ENCODE measurements at places on chromosomes 13 and 19.

- DNase-seq: no peak
These were observed 91.7 kb downstream of the TBC1D4 start for GRCh38 chr13:75390229-75390628.

DNA sequence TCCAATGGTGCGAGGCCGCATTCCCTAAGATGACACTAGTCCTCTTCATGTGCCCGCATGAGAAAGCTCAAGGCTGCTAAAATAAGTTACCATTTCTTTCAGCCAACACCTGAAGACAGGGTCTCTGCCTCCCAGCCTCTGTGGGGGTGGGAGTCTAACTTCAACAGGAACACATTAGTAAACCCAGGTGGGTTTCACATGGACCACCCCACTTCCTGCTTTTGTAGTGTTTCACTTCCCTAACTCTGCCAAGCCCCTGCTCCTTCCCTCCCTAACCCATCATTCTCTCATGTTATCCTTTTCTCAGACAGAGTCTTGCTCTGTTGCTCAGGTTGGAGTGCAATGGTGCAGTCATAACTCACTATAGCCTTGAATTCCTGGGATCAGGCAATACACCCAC lies 783.6 kb downstream of the UQCRFS1 start:
- DNase-seq: no peak

DNA sequence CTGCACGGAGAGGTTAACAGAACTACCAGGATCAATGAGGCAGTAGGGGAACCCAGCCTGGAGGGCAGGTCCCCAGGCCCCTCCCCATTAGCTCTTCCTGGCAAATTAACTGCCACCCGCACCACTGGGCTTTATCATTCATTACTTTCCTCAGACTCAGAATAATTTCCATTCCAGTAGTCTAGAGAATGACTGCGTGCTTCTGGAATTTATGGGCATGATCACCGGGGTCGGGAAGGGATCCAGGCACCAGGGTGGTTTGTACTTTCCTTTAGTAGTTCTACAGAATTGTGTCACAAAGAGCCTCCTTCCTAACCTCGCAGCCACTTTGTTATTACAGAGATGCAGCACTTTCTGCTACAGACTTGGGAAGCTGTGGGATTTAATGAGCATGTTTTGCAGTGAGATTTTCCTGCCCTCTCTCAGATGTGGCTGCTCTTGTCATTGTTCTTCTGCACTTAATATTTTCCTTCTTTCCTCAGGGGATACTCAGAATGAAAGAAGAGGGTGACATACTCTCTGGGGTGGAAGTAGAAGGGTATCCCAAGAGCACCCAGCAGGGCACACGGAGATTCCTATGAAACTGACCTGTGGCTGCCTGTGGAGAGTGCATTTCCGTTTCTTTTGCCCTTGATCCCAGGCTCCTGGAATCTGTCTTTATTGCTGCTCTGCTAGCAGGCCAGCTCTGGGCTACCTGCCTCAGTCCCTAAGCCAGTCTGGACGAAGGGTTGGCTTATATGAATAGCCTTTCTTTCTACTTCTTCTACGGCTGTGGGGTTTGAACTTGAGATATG lies 285.0 kb upstream of the SLC10A2 start:
- peak; percentile 58 for DNase-seq

DNA sequence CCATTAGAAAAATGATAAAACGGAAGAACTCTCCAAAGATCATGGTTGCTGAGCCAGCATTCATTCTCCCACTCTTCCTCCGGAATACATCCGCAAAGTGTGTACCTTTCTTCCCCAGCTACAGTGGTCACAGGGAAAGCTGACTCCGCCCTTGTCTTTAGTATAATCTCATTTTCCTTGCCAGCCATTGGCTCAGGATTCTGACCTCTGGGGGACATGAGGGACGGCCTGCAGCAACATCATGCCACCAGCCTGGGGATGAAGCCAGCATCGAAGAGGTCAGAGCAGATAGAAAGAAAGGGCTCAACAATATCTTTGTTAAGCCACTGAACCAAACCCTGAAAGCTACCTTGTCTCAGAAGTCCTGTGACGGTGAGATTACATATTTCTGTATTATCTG lies 46.3 kb upstream of the TPP2 start:
- DNase-seq: no peak

- peak; percentile 84 for DNase-seq
These were observed 22.3 kb upstream of the TFDP1 start for GRCh38 chr13:113562085-113562749.

- no peak for DNase-seq
These were observed 2.3 kb upstream of the UPF3A start for GRCh38 chr13:114279146-114279545.

- no peak for DNase-seq
These were observed 222.8 kb downstream of the PCDH20 start for GRCh38 chr13:61192826-61193225.

GRCh38 chr13:33543631-33544265 lies 258.2 kb upstream of the STARD13 start:
- DNase-seq: no peak

DNA sequence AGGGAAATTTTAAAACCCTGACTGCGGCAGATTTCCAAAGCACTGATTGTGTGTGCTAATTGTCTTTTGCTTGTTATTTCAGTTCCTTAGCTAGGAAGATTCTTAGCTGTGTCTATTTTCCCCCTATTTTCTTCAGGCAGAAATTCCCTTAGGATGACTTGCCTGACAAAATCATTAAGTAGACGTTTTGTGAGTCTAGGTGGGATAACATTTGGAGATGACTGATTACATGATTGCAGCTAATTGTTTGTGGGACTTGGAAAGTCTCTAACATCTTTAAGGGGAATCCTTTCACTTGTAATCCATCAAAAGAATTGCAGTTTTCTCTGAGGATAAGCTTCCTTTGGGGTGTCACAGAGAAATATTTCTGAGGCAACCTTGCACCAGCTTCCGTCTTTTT lies 228.0 kb downstream of the OXGR1 start:
- DNase-seq: no peak

GRCh38 chr13:88736026-88736425 lies 1064.9 kb downstream of the SLITRK5 start:
- DNase-seq: no peak

DNA sequence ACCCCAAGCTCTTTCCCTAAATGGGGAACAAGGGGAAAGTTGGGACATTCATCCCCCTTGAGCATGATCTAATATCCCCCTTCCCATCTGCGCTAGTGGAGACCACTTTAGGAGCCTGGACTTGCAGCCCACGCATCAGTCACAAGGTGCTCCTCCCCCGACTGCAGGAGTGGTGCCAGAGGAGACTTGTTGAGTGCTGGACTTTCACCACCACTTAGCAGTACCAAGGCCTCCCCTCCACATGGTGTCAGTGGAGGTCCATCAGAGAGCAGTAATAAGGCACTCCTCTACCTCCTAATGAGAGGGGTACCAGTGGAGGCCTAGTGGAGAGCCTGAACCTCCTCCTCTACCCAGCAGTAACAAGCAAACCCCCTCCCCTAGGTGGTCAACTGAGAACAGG lies 22.5 kb downstream of the CAB39L start:
- DNase-seq: no peak

- no peak for DNase-seq
These were observed at the start of gene CCDC194 for GRCh38 chr19:17393914-17394313. Gene CCDC194 (minus strand): TSS chr19:17394196. CDS start chr19:17394158, 38 bp downstream.

DNA sequence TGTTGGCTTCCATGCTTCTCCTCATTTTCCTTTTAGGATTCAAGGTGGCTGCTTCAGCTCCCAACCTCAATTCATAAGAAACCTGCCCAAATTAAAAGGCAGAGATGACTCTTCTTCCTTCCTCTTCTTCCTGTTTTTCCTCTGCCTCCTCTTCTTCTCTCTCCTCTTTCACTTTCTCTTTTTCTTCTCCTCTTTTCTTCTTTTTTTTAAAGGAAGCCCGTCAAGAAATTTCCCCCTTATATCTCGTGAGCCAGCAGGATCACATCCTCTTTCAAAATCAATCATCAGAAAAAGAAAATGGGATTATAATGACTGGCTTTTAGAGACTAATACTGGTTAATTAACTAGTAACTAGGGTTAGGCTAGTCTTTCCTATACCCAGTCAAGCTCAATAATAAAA lies 220.3 kb downstream of the NBEA start:
- no peak for DNase-seq

GRCh38 chr19:51111606-51112005 lies 3.4 kb upstream of the CTU1 start:
- DNase-seq: no peak

DNA sequence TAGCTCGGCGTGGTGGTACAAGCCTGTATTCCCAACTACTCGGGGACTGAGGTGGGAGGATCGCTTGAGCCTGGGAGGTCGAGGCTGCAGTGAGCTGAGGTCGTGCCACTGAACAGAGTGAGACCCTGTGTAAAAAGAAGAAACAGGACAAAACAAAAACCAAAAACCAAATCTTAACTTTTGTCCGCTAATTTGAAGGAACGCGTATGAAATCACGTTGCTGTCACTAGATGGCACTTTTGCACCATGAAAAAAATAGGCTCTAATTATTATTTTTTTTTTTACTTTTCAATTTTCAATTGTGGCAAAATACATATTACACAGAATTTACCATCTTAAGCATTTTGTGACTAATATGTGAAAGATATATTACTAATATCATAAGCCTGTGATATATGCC lies 17.6 kb upstream of the ZNF835 start:
- DNase-seq: no peak

- DNase-seq: no peak
These were observed 1.2 kb upstream of the SLC6A16 start for GRCh38 chr19:49326165-49326704.

- no peak for DNase-seq
These were observed 107.4 kb downstream of the LRCH1 start for GRCh38 chr13:46660416-46660815.

DNA sequence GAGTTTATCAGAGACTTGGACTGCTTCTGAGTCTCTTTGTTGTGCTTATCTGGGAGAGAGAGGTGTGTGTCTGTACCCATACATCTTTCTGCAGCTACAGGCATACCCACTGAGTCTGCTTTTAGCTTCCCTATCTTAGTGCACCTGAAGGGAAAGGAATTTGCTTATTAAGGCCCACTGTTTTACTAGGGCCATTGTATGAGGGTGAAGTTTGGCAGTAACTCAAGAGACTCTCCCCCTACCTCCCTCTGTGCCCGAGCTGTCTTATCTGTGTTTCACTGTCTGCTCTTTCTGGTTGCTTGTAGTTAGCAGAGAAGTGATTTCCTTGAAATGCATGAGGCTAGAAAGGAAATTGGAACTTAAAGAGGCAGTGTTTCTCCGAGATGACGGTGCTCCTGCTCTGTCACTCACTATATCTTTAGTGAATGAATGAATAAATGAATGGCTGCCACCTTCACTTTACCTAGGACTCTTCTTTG lies 678 bp upstream of the CD33 start:
- no peak for DNase-seq

- DNase-seq: no peak
These were observed 58.0 kb downstream of the ERCC5 start for GRCh38 chr13:102903659-102904407.

DNA sequence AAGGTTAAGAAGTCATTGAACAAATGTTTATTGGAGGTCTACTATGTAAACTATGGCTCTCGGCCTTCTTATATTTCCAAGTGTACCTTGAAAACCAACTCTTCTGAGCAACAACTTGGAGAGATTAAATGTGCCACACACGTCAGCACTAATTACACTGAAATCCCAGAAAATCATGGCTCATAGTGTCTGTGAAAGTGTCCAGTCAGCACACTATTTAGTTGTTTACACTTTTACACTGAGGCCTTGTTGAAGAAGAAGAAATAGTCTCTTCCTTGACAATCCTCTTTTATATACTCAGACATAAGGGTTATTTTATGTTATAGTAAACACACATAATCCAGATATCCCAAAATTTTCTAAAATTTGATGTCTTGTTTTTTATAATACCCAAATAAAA lies 30.9 kb upstream of the NBEA start:
- no peak for DNase-seq

GRCh38 chr13:20171364-20171763 lies 10.5 kb upstream of the GJA3 start:
- no peak for DNase-seq

DNA sequence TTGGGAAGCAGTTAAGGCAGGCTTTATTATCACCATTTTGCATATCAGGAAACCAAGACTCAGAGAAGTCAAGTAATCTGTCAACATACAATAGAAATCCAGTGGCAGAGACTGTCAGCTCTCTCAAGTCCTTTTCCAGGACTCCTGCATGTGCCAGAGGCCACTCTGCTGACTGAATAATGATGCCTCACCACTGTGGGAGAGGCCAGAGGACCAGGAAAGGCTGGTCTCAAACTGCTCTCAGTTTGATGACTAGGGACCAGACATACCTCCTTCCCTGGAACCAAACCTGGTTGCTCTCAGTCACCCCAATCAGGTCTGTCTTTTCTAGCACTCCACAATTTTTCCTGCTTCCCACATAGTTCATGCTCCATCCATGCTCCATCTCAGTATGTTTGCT lies 8.0 kb downstream of the RNASEH2B start:
- no peak for DNase-seq

DNA sequence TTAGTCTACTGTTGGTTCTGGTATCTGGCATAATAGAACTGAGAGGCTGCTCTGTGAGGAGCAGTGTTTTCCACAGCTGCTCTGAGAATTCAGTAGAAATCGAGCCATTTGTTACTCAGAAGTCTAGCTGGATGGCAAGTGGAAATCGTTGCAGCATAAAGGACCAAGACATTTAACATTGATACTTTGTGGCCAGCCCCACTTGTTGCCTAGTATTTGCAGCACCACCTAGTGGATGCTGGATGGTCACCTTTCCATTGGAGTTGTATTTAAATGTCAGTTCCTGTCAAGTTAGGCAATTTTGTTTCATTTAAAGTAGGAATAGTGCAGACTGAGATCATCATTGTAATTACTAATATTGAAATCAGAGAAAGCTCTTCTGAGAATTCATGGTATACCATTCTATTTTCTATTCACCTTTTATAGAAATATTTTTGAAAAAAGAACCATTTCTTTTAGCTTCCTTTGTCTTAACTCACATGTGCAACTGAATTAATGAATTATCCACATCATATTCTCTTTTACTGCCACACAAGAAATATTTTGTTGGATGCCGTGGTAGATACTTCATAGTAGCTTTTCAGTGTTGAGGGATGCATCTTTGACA lies 64.6 kb downstream of the PDS5B start:
- DNase-seq: peak; percentile 63

DNA sequence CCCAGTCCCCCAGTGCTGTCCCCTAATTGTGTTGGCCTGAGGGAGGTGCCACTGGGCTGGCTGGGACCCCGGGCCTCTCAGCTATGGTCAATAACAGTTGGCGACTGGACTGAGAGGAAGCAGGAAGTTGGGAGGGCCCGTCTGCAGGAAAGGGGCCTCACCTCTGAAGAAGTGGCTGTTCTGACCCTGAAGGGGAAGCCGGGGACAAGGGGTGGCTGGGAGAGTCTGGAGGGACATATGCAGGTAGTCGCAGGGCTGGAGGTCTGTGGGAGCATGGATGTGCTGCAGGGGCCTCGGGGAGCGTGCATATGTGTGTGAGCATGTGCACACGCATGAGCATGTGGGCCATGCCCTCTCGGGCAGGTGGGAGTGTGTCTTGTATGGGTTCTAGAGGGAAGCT lies 5.9 kb downstream of the PKN1 start:
- no peak for DNase-seq
